ENCODE measurements at places on chromosomes 2 and 18.
A peak's percentile ranks its signal among the peaks of the same experiment; 100 is the strongest.

DNA sequence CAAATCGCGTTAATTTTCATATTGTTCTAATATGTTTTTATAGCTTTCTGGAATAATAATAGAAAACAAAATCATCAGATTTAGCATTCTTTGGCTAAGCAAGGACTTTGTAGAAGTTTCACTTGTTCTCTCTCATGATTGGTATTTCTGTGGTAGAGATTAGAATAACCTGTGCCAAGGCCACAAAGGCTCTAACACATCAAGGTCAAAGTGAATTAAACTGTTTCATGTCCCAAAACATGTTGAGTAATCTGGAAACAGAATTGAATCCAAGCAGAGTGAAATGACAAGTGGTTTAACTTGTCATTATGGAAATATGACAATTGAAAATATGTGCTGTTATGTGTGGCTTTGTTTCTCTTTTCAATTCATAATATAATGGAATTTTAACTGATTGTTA is 617.4 kb downstream of the CCDC85A start:
- DNase-seq = no peak

GRCh38 chr18:36658611-36659010 is 170.2 kb downstream of the TPGS2 start:
- no peak for DNase-seq

DNA sequence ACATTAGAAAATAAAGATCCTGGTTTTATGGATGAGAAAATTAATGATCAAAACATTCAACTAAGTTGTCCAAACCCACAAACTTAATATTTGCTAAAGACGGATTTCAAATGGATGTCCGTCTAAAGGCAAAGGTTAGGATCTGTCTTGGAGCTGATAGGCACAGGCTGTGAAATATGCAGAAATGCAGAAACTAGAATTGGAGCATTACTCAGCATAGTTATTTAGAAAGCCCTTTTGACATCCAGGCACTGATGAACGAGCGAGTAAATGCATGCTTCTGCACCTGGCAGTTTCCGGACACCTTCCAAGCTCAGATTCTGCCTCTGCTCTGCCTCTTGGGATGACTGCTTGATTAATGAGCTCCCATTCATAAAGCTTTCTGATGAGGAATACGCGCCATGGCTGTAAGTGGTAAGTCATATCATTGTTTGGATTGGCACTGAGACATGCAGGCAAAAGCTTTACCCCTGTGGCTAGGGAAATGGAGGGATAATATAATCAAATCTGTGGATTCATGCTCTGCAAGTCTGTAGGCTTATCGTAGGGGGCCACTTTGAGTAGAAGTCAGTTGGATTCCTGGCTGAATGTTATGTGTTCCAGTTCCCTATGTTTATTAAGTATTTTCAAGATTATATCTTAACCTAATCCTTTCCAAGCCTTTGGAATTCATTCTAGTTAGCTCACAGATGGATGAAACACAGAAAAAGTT is 2176.3 kb upstream of the CELF4 start:
- DNase-seq = no peak

DNA sequence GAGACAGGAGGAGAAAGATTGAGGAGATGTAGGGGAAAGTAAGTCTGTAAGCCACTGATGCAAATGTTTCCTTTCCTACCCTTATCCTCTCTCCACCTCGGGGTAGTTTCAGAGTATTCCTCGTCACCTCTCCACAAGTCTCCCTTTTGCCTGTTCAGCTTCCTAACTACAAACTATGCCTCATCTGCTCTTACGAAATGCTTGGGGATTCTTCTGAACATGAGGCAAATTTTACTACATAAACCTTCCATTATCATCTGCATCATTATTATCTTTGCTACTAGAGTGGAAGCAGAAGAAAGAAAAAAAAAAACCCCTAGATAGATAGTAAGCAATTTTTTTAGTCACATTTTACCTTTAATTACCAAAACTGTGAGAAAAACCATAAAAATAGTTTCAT is 43.1 kb upstream of the CWC22 start:
- no peak for DNase-seq

- no peak for DNase-seq
Measured at GRCh38 chr2:235826826-235827225, 333.0 kb downstream of the AGAP1 start.

GRCh38 chr2:161033059-161033660 is 127.1 kb upstream of the TANK start:
- no peak for DNase-seq

- DNase-seq = no peak
Measured at GRCh38 chr2:161158882-161159281, 1.3 kb upstream of the TANK start.

- DNase-seq = peak; percentile 13
Measured at GRCh38 chr2:157777427-157777826, 98.7 kb downstream of the ACVR1 start.

DNA sequence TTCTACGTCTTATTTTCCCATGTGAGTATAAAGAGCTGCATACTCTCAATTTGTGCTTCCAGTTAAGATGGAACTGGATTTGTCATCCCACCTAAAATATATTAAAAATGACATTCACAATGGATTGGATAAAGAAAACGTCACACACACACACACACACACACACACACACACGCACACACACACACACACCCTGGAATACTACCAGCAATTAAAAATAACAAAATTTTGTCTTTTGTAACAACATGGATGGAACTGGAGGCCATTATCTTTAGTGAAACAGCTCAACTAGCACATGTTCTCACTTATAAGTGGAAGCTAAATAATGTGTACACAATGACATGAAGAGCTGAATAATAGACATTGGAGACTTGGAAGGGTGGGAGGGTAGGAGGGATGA is 3.8 kb upstream of the QPCT start:
- no peak for DNase-seq

GRCh38 chr2:161981679-161982250 is 92.2 kb downstream of the DPP4 start:
- peak; percentile 48 for DNase-seq

DNA sequence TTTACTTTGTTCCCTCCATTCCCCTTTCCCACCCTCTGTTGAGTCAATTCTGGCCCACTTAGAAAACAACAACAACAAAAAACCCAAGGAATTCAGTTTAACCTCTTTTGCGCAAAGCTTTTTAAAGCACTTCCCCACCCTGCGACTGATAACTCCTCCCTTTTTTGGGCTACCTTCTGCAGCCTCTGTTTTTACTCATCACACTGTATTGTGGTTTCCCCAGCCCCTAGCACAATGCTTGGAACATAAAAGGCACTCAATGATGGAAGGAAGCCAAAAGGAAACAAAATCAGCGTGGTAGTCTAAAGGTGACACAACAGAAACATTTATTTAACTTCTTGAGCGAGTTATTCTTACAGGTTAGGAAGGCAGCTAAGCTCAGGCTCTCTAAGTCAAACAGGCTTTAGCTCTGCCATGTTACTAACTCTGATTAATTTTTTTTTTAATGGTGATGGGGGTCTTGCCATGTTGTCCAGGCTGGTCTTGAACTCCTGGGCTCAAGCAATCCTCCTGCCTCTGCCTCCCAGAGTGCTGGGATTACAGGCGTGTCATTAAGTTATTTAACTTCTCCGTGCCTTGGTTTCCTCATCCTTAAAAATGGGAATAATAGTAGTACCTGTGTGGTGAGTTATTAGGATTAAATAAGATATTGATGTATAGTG is 1.3 kb downstream of the CEP68 start:
- DNase-seq = no peak

DNA sequence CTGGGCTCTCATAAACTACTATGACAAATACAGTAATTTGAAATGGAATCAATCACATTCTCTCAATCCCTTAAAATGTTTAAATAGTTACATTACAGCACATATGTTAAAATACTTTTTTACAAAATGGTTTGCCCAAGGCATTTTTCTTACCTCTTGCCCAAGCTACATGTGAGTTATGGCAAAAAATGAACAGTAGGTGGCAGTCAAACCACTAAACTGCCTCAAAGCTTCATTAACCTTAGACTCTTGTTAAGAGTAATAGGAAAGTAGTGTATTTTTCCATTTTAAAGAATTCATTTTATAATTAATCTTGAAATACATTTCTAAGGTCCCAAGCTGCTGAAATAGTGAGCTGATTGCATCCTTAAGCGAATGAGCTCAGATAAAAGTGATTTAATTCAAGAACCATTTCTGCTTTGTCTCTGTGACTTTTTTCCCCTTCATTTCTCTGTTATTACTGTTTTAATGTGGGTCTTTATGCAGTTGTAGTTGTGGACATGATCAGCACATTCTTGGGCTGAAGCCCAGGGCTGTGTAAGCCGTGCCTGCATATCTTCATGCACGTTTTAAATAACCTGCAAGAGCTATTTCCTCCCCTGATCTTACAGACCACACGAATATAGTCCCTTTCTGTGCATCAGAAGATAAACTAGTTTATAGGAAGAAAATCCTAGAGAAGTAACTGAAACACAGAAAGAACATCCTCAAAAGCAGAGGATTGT is 311.8 kb downstream of the LNPK start:
- DNase-seq = peak; percentile 10

DNA sequence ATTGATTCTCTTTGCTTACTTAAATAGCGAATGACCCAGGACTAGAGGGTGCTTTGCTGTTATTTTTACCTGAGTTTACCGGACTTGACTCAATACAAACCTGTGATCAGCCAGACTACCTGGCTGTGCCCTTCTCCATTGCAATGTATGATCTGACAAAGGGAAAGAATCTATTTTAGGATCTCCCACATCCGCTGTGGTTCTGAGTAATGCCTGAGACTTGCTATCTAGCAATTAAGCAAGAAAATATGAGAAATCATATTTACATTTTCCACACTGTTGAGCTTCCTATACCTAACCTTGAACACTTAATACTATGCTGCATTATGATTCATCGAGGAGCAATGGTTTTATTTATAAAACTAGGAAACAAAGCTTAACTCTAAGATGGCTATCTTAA is 215.2 kb downstream of the RAD51AP2 start:
- no peak for DNase-seq

GRCh38 chr2:10222-10875 is 36.0 kb downstream of the FAM110C start:
- DNase-seq = no peak

DNA sequence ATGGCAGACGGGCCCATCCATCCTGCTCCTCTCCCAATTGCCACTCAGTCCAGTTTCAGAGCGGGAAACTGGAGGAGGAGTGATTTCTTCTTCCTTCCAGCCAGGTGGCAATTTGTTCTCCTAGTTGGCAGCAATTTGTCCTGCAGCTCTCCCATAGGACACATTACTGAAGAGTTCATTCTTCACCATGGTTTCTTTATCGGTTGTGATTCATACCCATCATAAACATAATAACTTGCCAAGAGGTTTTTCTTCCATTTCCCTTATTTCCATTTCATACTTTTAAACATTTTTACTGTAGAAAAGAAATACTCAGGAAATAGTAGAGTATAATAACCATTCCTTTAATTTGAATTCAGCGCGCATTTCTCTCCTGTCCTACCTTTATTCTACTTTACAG is 377.9 kb upstream of the RAB12 start:
- no peak for DNase-seq

- DNase-seq = no peak
Measured at GRCh38 chr2:86204458-86204857, 5.2 kb downstream of the MRPL35 start.

DNA sequence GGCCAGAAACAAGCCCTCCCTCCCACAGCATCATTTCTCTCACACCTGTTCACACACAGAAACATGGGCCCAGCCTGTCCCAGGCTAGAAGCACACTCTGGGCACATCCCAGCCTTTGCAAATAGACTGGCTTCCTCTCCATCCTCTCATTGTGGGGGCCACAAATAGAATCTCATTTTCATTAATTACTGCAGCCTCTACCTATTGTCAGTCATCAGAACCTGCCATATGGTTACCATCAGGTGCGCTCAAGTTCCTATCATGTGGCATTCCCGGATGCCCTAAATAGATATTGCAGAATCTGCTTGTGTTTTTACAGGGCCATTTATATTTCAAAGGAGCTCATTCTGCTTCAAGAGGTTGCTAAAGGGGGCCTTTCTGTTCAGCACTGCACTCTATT is 460.7 kb downstream of the BCL11A start:
- DNase-seq = no peak

DNA sequence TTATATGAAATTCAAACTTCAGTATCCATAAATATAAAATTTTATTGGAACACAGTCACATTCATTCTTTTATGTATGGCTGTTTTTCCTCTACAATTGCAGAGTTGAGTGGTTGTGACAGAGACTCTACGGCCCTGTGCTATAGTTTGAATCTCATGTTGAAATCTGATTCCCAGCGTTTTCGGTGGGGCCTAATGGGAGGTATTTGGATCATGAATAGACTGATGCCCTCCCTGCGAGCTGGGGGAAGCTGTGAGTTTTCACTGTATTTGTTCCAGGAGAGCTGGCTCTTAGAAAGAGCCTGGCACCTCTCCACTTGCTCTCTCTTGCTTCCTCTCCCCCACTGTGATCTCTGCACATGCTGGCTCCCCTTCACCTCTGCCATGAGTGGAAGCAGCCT is 1.7 kb downstream of the PFN4 start:
- no peak for DNase-seq

DNA sequence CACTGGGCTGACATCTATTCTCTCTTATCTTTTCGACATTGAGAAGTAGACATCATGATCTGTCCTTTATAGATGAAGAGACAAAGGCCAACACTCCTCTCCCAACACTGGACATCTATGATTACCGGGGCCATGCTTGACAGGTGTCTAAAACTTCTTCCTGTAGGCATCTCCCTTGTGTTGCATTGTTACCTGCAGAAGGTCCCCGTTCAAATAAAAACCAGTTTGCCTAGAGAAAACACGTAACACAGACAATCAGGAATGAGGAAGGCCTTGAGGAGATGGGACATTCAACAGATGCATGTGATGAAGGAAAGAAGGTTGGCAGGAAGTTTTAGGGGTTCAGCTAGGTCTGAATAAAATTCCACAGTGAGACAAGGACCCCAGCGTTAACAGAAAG is 70.8 kb upstream of the ST8SIA3 start:
- DNase-seq = no peak

DNA sequence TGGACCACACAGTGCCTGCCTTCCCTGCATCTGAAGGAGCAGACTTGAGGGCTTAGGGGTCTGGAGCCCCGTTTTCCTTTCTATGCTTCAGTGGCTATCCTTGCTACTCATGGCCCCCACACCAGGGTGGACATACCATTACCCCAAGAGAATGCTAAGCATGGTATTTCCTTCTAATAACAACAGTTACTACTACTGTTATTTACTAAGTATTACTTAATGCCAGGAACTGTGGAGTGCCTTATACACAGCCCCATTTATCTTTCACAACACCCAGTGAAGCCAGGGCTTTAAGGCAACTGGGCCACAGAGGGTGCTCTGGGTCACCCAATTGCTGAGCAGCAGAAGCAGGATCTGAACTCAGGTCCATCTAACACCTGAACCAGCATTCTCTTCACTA is 5.8 kb upstream of the PAX8 start:
- DNase-seq = no peak

DNA sequence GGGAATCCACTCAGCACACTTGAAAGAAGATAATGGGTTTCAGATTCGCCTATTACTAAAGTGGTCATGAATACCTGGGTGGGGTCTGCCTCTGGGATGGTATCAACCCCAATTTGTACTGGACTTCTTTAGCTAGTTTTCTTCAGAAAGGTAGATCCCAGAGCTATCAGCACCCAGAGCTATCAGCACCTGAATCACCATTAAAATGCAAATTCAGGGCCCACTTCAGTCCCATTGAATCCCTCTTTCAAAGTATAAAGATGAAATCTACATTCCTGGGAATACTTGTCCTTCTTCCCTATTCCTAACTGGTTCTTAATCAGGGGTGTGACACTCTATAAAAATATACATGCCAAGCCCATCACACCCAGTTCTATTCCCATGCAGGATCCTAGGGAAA is 914.3 kb downstream of the DCC start:
- no peak for DNase-seq

GRCh38 chr2:40095000-40095399 is 315.9 kb upstream of the THUMPD2 start:
- peak; percentile 55 for DNase-seq

GRCh38 chr2:237315170-237315828 is 98.7 kb downstream of the COL6A3 start:
- no peak for DNase-seq
